ENCODE measurements at places on chromosomes 12 and 14. TPM values are rescaled to one million over a fixed set of nuclear protein-coding genes. Genes with fewer than 3 reads are reported as not detected.
A peak's percentile ranks its signal among the peaks of the same experiment; 100 is the strongest.

Gene AKAP5
- total RNA-seq: 1.1 TPM

Gene AQP2
- total RNA-seq: not detected

Gene SERPINA9
- not detected for total RNA-seq

Gene BDKRB2
- 1.3 TPM for total RNA-seq

Gene GDF3
- total RNA-seq: 144 TPM

Gene TEX52
- not detected for total RNA-seq

Gene PIANP
- total RNA-seq: 0.42 TPM

Gene CLECL1
- not detected for total RNA-seq

Gene SLC15A4
- 35.0 TPM for total RNA-seq

Gene PSMA6
- 206 TPM for total RNA-seq

Gene PPFIBP1
- total RNA-seq: 17.0 TPM

Gene MLH3
- 13.2 TPM for total RNA-seq

Gene PLA2G1B
- not detected for total RNA-seq

DNA sequence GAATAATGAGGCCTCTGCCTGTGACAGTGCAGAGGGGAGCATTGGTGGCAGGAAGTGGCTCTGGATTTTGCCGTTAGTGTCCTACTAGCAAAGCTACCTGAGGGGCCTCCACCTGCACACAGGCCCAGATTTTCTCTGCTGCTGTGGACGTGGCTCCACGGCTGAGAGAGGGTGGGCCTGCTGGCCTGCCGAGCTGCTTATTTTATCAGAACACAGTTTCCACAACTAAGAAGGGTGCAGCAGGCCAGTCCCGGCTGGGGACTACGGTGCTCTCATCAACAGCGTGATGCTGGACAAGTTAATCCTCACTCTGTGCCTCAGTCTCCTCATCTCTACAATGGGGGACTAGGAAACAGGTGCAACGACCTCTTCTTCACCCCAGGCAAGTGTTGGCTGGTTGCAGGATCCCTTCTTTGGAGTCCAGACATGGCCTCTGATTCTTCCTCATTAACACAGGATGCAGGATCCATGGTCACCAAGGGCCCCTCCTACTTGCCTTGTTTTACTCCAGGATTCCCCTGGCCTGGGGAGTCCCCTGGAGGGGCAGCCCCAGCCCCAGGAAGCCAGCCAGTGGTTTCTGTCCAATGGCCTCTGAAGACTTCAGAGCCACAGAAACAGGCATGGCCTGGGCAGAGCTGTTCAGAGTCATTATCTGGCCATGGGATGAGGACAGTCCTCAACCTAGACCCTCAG is 3.3 kb downstream of the FAM181A start:
- no peak for DNase-seq

DNA sequence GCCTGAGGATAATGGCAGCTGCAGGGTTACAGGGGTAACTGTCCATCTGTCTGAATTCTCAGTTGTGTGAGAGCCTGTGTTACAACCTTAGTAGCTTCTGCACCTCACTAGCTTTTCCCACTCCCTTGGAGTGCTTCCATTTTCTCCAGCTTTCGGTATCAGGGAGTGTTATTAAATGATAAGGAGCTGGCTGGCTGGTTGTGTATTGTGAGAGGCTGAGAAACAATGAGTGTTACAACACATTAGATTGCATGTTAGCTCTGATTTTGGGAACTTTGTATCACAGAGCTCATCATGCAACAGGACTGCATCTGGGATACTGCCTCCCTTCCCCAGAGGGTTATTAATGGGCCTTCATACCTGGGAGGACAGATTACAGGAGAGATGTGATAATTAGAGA is 723.7 kb downstream of the DIO2 start:
- DNase-seq: no peak

- DNase-seq: peak; percentile 32
These were observed 30.0 kb upstream of the ANP32D start for GRCh38 chr12:48442179-48442847.

DNA sequence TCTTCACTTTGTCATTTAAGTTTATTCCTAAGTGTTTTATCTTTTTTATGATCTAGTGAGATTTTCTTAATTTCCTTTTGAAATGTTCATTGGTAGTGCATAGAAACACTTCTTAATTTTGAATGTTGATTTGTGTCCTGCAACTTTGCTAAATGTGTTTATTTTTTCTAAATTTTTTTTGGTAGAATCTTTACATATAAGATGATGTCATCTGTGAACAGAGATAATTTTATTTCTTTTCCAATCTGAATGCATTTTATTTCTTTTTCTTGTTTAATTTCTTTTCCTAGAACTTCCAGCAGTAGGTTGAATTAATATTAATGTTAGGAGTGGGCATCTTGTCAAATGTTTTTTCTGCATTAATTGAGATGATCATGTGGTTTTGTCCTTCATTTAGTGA is 42.1 kb downstream of the SLCO1B3 start:
- DNase-seq: no peak

- DNase-seq: no peak
These were observed 7.9 kb downstream of the TMEM253 start for GRCh38 chr14:21108791-21109190.

DNA sequence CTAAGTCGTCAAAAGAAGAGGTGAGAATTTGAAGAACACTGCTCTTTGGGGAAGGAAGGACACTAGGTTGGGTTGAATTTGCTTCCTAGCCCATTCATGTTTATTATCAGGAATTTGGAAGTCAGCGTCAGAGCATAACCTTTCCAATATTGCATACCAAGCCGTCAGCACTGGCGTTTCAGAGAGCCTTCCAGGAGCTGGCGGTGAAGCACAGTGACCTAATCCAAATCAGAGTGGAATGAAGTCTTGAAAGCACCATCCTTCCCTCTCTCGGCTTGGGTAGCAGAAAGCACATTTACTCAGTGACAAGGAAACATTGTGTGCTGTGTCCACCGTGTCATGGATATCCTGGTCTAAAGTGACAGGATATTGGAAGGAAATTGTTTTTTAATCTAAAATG is 240.3 kb upstream of the PELI2 start:
- DNase-seq: no peak

- no peak for DNase-seq
These were observed 155.5 kb downstream of the ZFP36L1 start for GRCh38 chr14:68637106-68638021.

DNA sequence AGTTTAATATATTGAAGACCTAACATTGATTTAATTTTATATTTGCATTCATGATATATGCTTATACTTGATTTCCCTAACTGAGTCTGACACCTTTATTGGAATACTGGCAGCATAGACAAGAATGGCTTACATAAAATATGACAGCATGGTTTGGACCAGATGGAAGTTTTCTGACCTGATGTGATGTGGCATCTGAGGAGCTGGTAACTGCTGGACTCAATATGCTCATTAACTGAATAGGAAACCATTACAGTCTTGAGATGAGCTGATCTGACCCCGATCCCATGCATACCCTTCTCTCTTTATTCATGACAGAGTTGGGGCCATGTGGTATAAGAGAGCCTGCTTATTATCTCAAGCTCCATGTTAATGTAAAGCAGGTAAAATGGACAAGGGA is 604.8 kb upstream of the SEL1L start:
- DNase-seq: no peak

DNA sequence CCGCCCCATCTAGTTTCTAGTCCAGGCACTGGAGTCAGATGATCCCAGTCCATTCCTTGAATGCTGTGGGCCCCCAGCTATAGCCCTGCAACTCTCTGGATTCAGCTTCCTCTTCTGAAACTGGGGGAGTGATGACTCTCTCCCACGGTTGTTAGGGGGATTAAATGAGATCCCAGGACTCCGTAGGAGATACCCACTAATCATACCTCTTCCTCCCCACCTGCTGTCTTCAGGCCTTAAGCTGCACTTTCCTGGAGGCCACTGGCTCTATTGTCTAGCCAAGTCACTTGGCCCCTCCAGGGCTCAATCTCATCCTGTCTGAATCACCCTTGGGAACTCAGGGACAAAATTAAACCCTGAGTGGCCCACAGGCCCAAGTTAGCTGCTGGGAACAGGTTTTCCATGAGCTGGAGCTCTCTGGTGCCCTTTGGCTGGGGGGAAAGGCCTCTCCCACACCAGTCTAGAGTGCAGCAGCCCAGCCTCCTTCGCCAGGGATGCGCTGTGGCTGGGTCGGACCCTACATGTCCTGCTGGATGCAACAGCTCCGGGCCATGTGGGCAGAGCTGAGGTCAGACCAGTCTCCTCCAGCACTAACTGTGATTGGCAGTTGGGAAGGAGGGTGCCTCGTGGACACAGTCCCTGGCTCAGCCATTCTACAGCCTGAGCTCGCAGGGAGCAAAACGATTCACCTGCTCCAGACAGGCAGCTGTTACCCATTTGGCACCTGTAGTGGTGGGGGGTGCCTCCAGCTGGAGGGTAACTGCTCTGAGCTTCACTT is 6.0 kb upstream of the ASB2 start:
- no peak for DNase-seq

DNA sequence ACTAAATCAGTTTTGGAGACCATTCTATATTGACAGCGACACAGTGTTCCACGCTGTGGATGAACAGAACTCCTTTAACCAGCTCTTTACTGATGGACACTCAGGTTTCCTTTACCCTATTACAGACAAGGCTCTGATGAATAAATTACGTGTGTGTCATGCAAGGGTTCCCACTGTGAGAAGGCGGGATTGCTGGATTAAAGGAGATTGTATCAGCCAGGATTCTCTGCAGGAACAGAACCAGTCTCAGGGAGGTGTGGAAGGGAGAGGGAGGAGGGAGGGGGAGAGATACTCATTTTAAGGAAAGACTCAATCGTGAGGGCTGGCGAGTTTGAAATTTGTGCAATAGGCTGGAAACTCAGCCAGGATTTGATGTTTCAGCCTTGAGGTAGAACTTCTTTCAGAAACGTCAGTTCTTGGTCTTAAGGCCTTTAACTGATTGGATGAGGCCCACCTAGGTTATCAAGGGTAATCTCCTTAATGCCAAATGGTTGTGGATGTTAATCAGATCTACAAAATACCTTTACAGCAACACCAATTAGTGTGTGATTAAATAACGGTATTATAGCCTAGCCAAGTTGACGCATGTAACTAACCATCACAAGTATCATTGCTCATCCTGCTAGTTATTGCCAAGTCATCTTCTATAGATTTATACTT is 104.0 kb downstream of the GCH1 start:
- DNase-seq: no peak

GRCh38 chr14:79395061-79395460 is 816.2 kb downstream of the DIO2 start:
- no peak for DNase-seq

DNA sequence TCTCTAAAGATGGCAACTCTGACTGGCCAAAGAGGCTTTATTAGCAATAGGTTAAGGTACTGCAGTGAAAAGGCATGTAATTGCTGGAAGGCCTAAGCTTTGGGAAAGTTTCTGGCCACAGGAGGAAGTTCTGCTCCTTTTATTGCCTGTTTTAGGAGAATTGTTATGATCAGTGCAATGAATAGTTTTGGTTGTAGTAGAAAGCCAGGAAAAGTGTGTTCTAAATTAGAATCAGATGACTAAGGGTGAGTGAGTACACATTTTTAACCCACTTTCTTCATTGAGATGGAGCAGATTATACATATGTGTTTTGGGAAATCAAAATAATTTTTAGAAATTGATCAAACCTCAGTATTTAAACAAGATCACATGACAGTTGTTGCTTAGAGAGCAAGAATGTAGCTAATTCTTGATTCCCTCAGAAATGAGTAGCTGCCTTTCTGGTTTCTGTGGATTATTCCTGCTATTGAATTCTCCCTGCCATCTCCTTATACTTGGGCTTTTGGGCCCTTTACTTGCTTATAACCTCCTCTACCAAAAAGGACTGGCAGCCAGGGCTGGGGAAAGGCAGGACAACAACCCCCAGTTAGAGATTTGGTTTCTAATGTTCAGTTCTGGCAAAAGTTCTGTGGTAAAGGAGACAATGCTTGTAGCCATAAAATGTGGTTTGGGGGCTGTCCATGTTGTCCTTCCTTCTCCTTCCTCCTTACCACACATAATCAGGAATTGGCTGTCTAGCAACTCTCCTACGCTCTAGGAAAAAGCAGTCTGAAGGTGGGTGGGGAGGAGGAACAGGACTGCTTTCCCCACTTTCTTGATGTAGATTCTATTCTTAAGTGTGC is 217.1 kb downstream of the SLC38A4 start:
- no peak for DNase-seq

DNA sequence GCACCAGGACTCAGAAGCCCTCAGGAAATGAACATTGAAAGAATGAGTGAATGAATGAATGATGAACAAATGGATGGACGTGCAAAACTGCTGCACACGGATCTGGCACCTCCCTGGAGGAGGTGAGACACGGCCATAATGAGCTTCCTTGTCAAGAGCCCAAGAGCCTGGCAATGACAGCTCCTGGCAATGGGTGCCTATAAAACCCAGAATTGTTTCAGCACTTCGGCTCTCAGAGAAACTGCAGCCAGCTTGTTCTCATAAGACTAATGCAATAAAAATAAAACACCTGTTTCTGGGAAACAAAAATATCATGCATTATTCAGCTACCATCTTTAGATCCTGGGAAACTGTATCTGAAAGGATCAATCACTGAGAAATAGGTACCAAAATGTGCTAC is 200.5 kb upstream of the SFSWAP start:
- DNase-seq: no peak

- no peak for DNase-seq
These were observed 981.1 kb downstream of the SLC6A15 start for GRCh38 chr12:83931451-83931850.

DNA sequence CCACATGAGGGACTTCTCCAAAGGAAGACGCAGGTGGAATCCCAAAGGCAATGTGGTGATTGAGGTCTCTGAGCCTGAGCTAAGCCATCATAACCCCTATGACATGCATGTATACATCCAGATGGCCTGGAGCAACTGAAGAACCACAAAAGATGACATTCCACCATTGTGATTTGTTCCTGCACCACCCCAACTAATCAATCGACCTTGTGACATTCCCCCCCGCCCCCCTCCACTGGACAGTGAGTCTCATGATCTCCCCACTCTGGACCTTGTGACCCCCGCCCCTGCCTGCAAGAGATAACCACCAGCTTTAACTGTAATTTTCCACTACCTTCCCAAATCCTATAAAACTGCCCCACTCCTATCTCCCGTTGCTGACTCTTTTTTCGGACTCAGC is 87.9 kb downstream of the VCPKMT start:
- DNase-seq: no peak

GRCh38 chr12:94532490-94533422 is 73.1 kb upstream of the CEP83 start:
- peak; percentile 86 for DNase-seq

DNA sequence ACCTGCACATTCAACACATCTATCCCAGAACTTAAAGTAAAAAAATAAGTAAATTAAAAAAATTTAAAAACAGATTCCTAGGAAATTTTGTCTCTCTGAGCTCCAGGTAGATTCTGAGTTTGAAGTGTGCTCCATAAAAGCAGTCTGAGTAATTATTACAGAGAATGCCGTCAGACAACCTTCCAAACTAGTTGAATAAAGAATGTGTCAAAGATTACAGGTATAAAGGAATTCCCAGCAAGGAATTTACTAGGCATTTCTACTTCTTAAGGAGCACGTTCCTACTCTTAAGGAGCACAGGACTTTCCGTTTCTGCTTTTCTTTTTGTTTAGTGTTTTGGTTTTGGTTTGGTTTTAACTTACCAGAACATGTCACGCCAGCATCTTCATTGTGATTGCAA is 7.1 kb downstream of the CD163 start:
- DNase-seq: no peak
